ENCODE measurements at places on chromosomes 7 and 10.

DNA sequence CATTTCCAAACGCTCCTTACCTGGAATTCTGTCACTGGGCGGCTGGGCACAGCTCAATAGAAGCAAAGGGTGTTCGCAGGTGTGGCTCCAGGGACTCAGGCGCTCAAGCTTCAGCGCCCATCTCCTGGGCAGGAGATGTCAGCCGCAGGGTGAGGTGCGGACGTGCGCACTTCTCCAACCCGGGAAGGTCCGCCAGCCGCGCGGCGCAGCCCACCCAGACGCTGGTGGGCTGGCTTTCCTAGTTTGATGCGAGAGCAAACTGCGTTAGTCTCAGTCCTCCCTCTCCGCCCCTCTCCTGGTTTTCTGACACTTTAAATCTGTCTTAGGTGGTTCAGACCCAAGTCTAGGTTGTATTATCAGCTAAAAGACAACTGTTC, 267 bp downstream of the CALCR start:
- DNase-seq, result peak; percentile 48
- no peaks in the 10 kb centered on the region for H3K36me3 ChIP-seq
- no peak overlapping the region for H3K27ac ChIP-seq
- H3K4me3 ChIP-seq, result peak overlapping the region; percentile 93
- peaks cover 24% of the 10 kb centered on the region for H3K4me1 ChIP-seq

GRCh38 chr7:43295429-43295828, 183.0 kb downstream of the HECW1 start:
- H3K36me3 ChIP-seq, result no peaks in the 10 kb centered on the region
- H3K4me3 ChIP-seq, result no peak overlapping the region
- DNase-seq, result no peak
- H3K4me1 ChIP-seq, result peaks cover 39% of the 10 kb centered on the region

- H3K36me3 ChIP-seq, result no peaks in the 10 kb centered on the region
- no peak for DNase-seq
Observed at GRCh38 chr7:24827027-24827426, 69.8 kb upstream of the GSDME start.

- H3K36me3 ChIP-seq, result no peaks in the 10 kb centered on the region
- no peak overlapping the region for H3K4me3 ChIP-seq
- no peak overlapping the region for H3K27ac ChIP-seq
- H3K4me1 ChIP-seq, result peaks cover 28% of the 10 kb centered on the region
- DNase-seq, result no peak
Observed at GRCh38 chr7:159039716-159040115, 105.0 kb downstream of the VIPR2 start.

DNA sequence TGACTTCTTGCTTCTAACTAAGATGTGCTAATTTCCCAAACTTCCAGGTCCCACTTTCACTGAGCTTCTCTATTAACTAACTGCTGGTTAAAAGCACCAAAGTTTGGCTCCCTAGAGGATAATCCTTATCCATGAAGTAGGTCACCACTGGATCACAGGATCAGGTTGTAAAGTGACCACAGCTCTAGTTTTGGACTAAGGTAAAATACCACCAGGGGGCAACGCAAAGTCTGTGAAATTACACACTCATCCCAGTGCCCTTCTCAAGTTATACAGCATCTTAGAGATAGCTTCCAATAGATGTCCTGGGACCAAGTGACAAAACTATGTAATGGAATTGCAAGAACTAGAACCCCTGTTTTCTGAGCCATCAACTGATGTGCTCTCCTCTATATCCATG, 116.4 kb upstream of the ASAH2 start:
- no peaks in the 10 kb centered on the region for H3K36me3 ChIP-seq
- DNase-seq, result peak; percentile 16
- H3K27ac ChIP-seq, result no peak overlapping the region
- no peaks in the 10 kb centered on the region for H3K4me1 ChIP-seq
- no peaks in the 10 kb centered on the region for H3K27me3 ChIP-seq

- H3K4me1 ChIP-seq, result peaks cover 30% of the 10 kb centered on the region
- no peak for DNase-seq
- no peaks in the 10 kb centered on the region for H3K27me3 ChIP-seq
- peak overlapping the region; percentile 95 for H3K27ac ChIP-seq
Observed at GRCh38 chr10:125003901-125004467, 62.1 kb downstream of the ZRANB1 start.
